Transverse colon (tissue), 4 donors: ENCODE measurements at places on chromosomes 13 and 19. TPM values are rescaled to one million over a fixed set of nuclear protein-coding genes. Genes with fewer than 3 reads are reported as not detected.

The B3GNT8 gene
- 18.5 TPM for total RNA-seq

The CKM gene
- not detected for total RNA-seq

The SYCN gene
- not detected for total RNA-seq

The SYDE1 gene
- total RNA-seq = 10.8 TPM

The N4BP2L1 gene
- total RNA-seq = 14.7 TPM

The RTBDN gene
- not detected for total RNA-seq

The POU2F2 gene
- total RNA-seq = 5.6 TPM

The FLT3 gene
- total RNA-seq = not detected

The ZIC2 gene
- total RNA-seq = not detected

The PSG2 gene
- not detected for total RNA-seq

The GPR4 gene
- 1.4 TPM for total RNA-seq

- DNase-seq = no peak
These were observed 40.1 kb downstream of the ZC3H13 start for GRCh38 chr13:46012404-46012803.

GRCh38 chr19:28283592-28283991, 929.4 kb downstream of the UQCRFS1 start:
- no peak for DNase-seq

- DNase-seq = no peak
These were observed 172.9 kb downstream of the UGGT2 start for GRCh38 chr13:95880331-95880730.

DNA sequence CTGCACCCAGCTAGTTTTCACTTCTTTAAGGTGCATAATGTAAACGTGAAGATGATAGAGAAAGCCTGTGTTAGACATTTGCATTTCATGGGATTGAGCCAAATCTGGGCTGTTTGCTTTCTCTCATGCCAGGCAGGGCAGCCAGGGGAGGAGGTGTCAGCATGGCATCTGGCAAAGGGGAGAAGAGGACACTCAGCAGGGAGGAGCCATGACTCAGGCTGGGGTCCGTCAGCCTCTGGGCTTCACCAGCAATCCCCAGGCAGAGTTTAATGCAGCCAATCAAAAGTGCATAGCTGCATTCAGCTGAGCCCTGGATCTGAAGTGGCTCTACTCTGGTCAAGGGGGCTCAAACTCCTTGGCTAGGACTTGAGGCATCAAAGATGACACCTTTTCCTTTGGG, 23.5 kb downstream of the EBPL start:
- DNase-seq = no peak

DNA sequence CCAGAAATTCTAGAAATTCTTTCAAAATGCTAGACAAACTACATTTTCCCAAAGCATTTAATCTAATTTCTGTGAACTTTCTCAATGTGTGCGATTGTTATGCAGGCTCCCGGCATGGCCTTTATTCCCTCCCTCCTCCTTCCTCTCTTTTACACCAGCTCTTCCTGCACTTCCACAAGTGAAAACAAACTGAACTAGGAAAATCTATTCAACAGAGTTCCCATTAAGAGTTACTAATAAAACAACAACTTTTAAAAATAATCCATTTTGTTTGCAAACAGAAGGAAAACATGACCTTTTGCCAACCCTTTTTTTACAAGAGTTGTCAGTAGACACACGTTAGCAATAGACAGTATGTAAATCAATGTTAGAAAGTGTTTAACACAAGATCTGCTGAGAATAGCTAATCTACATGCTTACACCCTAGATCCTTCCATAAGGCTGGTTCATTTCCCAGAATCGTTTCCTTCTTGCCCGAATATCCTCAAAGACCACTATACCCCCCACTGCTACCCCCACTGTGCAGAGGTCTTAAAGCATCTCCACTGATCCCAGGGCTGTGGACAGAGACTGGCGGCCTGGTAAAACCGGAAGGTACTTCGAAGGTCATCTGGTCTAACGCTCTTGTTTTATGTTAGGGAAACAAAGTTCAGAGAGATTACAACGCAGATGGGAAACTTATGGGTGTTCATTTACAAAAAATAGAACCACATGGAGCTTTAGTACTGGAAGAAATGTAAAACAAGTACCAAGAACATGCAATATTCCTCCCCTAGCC, 98.0 kb downstream of the FOXO1 start:
- DNase-seq = no peak

GRCh38 chr19:43468354-43469159, 3.1 kb upstream of the LYPD3 start:
- DNase-seq = no peak

DNA sequence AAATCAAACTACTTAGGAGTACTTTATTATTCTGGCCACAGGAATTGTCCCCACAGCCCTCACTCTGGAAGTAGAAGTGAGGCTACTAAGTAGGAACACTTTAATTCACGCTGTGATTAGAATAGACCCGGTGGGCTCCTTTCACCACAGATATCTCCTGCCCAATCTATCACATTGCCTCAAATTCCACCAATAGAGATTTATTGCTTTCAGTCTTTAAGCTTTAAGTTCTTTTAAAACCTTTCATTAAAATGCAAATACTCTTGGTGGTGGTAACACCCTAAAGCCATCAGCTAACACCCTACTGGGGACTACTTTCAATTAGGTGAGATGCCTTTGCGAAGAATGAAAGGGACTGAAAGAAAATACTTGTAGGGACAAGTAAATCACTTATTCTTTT, 181.9 kb downstream of the DACH1 start:
- DNase-seq = no peak

GRCh38 chr19:45333609-45334303, 6.8 kb upstream of the KLC3 start:
- no peak for DNase-seq

DNA sequence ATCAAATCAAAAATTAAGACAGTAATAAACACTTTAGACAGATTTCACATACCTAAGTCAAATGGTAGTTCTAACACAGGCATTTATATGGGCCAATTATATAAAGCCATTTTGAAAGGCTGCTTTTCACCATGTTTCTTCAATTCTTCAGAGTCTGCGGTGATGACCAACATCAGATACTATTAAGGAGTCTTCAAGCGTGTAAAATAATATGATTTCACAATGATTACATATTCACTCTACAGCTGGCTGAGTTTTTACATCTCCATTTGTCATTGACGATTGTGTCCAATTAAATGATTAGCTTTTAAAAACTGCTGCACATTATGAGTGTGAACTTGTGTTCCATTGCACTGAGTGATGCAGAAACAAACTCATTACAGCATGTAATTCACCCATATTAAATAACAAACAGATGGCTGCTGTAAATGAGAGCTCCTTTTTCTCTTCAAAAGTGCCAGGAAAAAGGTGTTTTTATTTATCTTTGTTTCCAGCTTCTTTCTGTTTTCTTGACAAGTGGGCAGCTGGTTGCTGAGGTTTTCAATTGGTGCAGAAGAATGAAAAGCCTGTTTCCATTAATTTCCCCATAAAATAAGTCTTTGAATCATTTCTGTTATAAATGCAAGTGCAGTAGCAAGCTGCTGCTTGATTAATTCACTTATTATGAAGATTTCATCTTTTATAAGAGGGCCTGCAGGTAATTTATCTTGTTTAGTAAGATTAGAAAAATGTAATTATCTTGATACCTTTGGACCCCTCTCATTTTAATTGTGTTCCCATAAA, 676.1 kb upstream of the KLHL1 start:
- no peak for DNase-seq

DNA sequence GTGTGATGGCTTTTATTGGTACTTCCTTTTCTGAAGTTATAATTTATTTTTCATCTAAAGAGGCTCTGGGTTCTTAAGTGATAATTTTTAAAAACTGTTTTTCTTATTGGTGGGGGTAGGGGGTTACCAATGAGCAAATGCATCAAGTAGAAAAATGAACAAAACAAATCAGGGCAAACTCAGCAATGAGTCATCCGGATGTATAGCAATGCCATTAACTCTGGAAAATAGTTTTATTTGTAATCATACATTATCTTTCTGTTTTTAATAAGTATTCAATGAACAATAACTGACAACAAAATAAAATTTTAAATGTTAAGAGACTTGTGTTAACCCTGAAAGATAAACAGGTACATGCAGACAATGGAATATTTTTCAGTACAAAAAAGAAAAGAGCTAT, 67.6 kb downstream of the UFM1 start:
- DNase-seq = no peak

DNA sequence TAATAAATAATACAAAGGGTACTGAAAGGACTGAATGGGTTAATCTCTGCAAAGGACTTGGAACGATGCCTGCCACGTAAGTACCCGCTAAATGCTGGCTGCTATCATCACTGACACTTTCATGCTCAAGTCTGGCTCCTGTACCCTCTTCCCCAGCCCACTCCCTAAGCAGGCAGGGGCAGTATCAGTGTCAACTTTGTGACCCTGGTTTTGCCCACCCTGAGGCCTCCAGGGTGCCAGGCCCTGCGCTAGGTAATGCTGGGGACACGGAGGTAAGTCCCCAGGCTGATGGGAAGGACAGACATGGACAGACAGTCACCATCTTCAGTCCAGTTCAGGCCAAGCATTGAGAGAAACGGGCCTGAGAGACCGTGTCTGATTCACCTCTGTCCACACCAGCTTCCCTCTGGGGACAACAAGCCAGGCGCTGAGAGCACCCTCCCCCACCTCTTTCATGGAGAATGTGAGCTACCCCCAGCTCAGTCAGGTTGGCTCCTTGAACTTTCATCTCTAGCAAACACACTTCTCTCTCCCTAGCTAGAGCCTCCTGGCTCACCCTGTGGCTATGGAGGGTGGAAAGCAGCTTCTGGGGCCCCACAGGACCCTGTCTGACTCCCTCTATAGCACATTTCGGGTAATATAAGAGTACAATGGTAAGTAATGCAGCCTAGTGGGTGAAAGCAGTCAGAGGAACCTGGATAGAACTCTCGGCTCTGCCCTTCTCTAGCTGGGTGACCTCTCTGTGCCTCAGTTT, 800 bp downstream of the ETFB start:
- DNase-seq = peak; percentile 45

- DNase-seq = no peak
These were observed 46.6 kb upstream of the UBAC2 start for GRCh38 chr13:99154064-99154463.

DNA sequence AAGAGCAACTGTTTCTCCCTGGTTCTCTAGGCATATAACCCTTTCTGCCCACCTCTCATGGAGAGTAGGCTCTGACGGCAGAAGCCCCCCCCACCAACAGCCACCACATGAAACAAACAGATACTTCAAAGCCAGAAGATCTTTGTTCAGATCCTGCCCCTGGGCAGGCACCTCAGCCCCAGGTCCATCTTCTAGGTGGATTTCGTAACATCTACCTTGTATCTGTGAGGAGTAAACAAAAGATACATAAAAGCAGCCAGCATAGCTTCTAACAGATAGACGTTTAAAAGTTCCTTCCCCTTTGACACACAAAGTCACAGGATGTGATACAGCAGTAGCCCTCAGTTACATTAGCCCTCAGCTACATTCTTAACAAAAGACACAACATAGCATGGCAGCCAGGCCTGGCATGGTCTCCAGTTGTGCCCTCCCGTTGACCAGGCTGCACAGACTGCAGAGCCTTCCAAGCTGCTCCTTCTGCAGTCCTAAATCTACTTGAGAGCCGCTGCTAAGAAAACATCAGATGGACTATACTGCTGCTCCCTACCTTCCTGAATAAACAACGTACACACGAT, 35.4 kb downstream of the BRD4 start:
- DNase-seq = no peak

DNA sequence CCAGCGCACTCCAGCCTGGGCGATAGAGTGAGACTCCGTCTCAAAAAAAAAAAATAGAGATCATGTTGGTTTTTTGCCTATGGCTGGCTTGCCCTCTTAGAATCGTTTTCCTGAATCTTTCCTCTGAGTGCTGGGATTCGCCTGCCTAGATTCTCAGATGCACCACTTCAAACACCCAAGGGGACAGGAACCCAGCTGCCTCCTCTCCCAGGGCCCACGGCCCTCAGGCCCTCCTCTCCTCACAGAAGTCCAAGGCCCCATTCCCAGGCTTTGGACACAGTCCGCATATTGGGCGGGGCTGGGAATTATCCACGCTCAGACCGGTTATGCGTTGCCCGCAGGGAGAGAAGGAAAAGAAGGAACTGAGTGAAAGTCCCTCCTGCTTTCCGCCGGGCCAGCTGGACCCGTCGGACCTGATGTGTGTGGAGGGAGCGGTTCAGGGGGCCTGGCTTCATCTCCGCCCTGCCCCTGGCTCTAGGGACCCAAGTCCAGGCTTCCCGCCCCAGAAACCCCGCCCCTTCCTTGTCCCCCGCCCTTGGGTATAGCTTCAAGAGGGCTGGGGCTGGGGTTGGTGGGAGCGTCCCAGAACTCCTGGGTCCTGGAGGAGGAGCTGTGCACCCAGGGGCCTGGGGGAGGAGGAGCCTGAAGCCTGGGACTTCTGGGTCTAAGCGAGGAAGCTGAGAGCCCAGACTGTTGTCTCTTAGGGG, 5.8 kb downstream of the PPFIA3 start:
- peak; percentile 86 for DNase-seq

DNA sequence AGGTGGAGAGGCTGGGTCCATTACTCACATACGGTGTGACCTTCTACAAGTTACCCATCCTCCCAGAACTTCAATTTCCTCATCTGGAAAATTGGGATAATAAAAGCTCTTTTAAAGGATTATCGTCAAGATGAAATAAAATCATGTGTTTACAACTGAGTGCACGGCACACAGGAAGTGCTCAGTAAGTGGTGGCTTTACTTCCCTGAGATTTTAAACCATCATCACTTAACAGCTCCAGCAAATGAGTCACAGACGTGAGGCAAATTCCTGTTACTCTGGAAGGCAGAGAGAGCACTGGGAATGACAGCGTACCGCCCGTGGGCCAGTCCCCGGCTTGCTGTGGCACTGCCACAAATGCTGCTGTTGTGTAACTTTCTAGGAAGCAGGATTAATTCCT, 64.1 kb downstream of the MRPL57 start:
- DNase-seq = no peak

DNA sequence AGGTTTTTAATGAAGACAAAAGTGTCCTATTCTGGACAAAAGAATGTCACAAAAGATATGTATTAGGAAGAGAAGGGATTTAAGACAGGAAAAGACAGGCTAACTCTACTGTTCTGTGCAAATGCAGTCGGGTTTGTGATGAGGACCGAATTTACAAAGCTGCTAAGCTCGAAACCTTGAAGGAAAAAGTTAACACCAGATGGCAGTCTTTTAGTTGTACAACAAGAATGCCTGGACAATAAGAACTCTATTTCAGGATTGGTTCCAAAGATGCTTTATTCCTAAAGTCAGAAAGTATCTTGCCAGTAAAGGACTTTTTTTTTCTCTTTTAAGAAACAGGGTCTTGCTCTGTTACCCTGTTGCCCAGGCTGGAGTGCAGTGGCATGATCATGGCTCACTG, 51.1 kb downstream of the HS6ST3 start:
- no peak for DNase-seq

- DNase-seq = no peak
These were observed 28.1 kb upstream of the MPHOSPH8 start for GRCh38 chr13:19605161-19605955.

GRCh38 chr13:46552889-46553520, at the start of gene LRCH1:
Gene LRCH1, plus strand, starts transcription at chr13:46553170. Its CDS starts 227 bp downstream, at chr13:46553397.
- peak; percentile 93 for DNase-seq

DNA sequence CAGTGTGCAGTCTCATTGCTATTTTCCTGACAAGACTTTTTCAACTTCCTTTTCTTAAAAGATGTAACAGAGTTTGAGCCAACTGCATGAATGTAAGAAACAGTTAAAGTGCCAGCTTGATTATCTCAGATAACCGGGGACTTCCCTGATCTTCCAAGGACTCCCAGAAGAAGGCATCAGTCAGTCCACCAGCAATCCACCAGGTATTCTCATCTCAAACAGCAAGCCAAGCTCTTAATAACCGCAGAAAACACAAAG, 350.1 kb downstream of the LIG4 start:
- no peak for DNase-seq
